Activated effector memory CD4-positive, alpha-beta T cell treated with anti-CD3 and anti-CD28 coated beads, Interleukin-2, amount 50 U/mL, for 16 hours (primary cell): ENCODE measurements at places on chromosomes 3 and 15.

GRCh38 chr3:123947482-123947881, 13.5 kb downstream of the CCDC14 start:
- DNase-seq: no peak

DNA sequence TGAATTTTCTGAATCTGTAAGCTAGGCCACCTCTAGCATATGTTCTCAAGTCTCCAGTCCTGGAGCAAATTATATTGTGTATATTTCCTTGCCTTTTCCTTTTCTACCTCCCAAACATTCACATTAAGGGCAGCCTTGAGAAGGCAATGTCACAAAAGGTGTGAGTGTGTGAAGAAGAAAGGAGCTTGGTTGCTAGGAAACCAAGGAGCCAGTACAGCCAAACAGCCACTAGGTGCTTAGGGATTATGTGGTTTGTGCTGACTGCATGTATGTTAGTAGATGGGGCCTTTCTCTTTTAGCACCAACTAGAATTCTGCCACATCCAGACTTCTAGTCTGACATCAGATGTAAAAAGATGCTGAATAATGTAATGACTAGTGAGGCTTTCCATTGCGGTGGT, 118.8 kb upstream of the DAZL start:
- no peak for DNase-seq

DNA sequence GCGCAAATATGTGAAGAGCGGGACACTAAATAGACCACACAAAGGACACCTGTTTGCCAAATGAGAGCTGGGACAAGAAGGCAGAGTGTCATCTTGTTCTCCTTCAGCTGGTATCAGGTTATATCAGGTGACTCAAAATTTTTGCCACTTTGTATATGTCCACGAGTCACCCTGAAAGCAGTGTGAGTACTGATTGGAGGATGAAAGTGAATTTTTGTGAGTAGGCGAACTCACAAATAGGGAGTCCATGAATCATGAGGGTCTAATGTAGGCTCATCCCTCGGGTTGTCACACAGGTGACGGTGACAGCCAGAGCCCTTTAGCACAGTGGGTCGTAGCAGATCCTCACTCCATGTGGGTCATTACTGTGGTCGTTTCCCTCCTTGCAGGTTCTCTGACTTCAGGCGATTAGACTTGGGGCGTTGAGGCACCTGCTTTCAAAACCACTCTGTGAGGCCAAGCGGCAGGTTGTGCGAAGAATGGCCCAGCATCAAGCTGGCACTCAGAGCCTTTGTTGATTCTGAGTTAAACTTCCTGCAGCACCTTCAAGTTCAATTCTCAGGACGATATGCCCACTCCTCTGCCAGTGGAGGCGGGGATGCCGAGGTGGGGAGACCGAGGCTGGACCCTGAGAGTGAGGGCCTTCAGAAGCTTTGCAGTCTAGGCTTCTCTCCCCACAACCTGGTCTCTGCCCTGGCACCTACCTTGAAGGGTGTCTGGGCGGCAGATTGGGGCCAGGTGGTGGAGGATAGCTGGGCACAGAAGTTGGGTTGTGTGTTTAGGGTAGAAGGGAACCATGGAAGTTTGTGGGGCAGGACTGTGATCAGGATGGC, 173.8 kb downstream of the SMAD6 start:
- peak; percentile 47 for DNase-seq

DNA sequence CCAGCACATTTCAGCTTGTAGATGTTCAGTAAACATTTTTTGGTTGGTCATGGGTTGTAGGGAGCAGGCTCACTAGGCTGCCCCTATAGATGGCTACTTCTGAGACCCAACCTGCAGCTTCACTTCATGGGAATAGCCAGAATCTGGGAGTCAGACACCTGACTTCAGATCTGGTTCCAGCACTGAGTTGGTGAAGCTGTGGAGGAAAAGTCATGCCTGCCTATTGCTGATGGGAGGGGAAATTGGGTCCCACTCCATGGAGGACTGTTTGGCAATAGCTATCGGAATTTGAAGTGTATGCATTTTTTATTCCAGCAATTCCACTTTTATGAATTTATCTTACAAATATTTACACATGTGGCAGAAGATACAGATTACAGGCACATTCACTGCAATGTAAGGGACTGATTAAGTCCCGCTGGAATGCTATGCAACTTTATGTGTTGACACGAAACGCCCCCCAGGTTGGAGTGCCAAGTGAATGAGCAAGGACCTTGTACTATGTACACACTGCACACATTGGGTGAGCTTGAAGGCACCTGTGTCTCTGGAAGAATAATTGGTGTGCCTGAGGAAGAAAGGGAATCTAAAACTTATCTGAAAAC, 7.8 kb upstream of the CCR1 start:
- no peak for DNase-seq

DNA sequence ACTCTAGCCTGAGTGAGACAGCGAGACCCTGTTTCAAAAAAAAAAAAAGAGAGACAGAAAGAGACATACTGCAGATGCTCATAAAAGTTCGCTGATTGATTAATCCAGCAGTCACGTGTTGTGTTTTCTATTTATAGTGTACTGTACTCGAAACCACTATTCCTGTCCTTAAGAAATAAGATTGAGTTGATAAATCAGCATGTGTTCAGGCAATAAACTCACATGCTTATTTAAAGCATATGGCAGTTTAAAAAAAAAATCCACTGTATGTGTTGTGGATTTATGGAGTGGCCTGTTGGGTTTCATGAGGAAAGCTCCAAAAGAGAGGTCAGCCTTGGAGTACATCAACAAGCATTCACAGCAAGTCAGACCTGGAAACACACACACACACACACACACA, 17.7 kb downstream of the RPL22L1 start:
- DNase-seq: no peak

GRCh38 chr3:57911593-57911992, 96.6 kb upstream of the FLNB start:
- DNase-seq: no peak

- DNase-seq: no peak
Measured at GRCh38 chr15:68635141-68635540, 56.3 kb downstream of the CORO2B start.

DNA sequence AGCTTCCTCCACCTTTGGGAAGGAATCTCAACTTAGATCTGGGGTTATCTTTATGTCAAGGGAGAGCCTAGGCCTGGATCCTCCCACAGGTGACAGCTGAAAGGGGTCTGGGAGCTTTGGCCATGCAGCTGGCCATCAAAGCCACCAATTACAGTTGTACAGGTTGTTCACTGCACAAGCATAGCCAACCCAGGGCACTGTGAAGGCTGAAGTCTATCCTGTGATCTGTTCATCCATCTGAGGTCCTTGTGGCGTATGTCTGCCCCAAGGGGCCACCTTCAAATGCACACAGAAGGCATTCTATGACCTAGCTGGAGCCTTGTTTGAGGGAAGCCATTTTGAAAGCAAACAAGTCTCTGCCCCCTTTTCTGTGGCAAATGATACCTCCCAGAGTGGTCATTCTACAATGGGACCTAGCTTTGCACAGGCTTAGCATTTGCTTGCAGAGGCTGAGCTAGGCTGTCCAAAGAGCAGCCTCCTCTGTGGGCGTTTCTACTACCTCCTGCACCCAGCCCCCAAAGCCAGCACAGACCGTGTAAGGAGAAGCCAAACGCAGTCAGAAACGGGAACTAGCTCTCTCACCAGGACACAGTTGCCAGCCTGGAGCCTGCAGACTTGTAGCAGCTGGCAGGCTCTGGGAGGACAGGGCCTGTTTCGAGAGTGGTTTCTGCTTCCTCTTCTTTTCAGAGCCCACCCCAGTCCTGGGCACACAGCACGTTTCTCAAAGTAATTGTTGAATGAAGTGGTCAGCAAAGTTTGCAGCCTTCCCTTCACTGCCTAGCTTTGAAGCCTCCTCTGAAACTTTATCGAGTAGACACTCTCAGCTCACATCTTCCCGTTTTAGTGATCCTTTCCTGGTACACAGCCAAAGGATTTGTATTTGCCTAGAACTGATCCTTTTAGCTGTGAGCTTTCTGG, 157.3 kb upstream of the SMAD3 start:
- DNase-seq: no peak

DNA sequence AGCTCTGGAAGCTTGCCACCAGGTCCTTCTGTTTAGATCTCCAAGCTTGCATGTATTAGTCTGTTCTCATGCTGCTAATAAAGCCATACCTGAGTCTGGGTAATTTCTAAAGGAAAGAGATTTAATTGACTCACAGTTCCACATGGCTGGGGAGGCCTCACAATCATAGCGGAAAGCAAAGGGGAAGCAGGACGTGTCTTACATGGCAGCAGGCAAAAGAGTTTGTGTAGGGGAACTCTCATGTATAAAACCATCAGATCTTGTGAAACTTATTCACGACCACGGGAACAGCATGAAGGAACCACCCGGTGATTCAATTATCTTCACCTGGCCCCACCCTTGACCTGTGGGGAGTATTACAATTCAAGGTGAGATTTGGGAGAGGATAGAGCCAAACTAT, 147.0 kb upstream of the PROK2 start:
- no peak for DNase-seq

- DNase-seq: no peak
Measured at GRCh38 chr3:122200661-122201060, 17.2 kb downstream of the CASR start.

DNA sequence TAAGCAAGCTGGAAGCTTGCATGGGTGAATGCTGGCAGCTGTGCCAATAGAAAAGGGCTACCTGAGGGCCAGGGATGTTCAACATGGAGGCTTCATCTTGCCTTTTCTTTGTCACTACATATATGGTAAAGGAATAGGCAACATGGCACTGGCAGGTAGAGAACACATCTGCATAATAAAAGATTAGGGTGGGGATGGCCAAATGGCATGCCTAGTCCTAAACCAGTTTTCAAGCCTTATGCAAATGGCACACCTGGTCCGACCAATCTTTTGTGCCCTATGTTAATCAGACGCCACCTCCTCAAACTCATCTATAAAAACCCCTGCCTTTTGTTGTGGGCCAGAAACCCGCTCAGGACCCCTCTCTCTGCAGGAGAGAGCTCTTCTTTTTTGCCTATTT, 216.8 kb upstream of the PROK2 start:
- no peak for DNase-seq

GRCh38 chr3:176611703-176612102, 585.6 kb downstream of the TBL1XR1 start:
- no peak for DNase-seq
